Transverse colon (tissue), 4 donors: ENCODE measurements at places on chromosomes 3 and 15. TPM values are rescaled to one million over a fixed set of nuclear protein-coding genes. Genes with fewer than 3 reads are reported as not detected.

GRCh38 chr3:169998668-169999131 is 32.1 kb downstream of the SEC62 start:
- DNase-seq: no peak
- H3K4me1 ChIP-seq: no peaks in the 10 kb centered on the region

DNA sequence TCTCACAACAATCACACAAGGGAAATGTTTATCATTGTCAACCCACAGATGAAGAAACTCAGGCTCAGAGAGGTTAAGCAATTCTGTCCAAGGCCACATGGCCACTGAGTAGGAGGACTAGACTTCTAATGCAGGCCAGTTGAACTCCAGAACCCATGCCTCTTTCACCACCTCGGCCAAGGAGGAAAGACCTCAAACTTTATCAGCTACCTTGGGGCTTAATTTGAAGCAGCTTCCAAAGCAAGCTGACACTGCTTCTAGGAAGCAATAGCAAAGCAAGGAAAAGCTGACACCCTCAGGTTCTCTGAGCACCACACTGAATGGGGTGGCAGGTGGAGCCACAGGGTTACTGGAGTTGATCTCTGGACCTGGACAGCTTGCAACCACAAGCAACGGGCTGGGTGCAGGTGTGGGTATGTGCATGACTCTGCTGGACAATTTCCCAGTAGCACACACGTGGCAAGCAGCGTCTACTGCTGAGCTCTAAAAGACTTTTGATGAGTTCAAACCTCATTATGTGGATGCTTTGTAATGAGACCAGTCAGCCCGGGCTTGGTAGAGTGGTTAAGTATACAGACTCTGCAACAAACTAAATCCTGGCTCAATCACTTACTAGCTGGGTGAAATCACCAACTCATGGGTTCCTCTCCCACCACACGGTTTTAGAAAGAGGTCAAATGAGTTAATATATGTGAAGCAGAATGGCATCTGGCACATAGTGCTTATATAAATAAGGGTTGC is 23.1 kb downstream of the CCNL1 start:
- H3K27ac ChIP-seq: peak overlapping the region; percentile 78
- no peaks in the 10 kb centered on the region for H3K36me3 ChIP-seq
- peaks cover 46% of the 10 kb centered on the region for H3K4me1 ChIP-seq
- peak; percentile 83 for DNase-seq
- H3K4me3 ChIP-seq: no peak overlapping the region

- peaks cover 28% of the 10 kb centered on the region for H3K4me1 ChIP-seq
- peaks cover 14% of the 10 kb centered on the region for H3K36me3 ChIP-seq
- H3K4me3 ChIP-seq: peak overlapping the region; percentile 55
- no peak for DNase-seq
Measured at GRCh38 chr3:101687142-101687931, 819 bp upstream of the RPL24 start.

GRCh38 chr3:147675761-147676160 is 266.6 kb downstream of the ZIC1 start:
- no peaks in the 10 kb centered on the region for H3K4me1 ChIP-seq
- DNase-seq: no peak
- H3K4me3 ChIP-seq: no peak overlapping the region
- H3K27ac ChIP-seq: no peak overlapping the region
- no peaks in the 10 kb centered on the region for H3K27me3 ChIP-seq
- no peaks in the 10 kb centered on the region for H3K36me3 ChIP-seq

GRCh38 chr15:57340682-57341259 is 35.5 kb upstream of the CGNL1 start:
- no peaks in the 10 kb centered on the region for H3K4me1 ChIP-seq
- H3K27me3 ChIP-seq: no peaks in the 10 kb centered on the region
- no peak overlapping the region for H3K4me3 ChIP-seq
- H3K36me3 ChIP-seq: no peaks in the 10 kb centered on the region

DNA sequence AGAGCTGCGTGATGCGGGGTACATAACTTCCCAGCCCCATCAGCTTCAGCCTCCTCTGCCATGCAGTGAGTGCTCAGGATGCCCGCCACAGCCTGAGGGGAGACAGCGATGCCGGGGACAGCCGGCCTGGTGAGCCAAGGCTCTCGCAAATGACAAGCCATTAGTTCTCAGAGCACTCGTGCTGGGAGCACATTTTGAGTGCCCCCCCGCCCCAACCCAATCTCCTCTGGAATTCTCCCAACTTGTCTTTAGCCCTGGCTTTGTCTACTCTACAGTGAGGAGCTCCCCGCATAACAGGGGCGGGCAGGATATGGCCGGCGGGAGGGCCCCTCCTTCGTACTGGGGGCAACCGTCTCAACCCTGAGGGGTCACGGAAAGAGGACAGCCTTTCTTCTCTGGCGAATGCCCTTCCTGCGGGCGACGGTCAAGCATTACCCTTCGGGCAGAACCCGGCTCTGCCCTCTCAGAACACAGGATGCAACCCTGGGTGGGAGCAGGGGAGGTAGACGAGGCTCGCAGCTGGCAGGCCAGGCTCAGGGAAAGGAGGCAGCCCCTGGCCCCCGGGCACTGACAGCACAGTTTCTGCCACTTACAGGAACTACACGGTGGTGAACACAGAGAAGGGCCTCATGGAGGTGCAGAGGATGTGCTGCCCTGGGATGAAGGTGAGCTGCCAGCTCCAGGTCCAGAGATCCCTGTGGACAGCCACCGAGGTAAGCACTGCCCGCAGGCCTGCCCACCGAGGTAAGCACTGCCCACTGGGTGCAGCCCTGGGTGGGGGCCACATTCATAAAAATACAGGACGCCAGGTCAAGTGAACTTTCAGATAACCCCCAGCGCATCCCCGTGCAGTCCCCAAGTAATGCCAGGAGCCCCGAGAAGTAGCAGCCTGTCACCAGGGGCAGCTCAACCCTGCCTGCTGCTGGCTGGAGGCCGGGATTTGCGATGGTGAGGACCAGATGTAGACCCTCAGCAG is 141.7 kb downstream of the LRRK1 start:
- no peak overlapping the region for H3K27ac ChIP-seq
- DNase-seq: peak; percentile 4

DNA sequence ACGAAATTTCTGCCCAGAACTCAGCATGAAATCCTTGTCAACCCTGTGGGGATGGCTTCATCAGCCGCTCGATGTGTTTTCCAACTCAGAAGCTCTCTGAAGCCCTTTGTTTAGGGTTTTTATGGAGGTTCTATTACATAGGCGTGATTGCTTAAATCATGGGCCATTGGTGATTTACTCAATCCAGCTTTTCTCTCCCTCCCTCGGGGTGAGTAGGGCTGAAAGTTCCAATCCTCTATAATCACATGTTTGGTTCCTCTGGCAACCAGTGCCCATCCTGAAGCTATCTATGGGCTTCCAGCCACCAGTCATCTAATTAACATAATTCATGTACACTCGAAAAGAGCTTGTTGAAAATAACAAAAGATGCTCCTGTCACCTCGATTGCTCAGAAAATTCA is 51.6 kb downstream of the GATM start:
- H3K4me1 ChIP-seq: no peaks in the 10 kb centered on the region
- no peak for DNase-seq
- H3K4me3 ChIP-seq: no peak overlapping the region
- H3K36me3 ChIP-seq: no peaks in the 10 kb centered on the region

- H3K27me3 ChIP-seq: no peaks in the 10 kb centered on the region
- no peak overlapping the region for H3K4me3 ChIP-seq
- no peaks in the 10 kb centered on the region for H3K4me1 ChIP-seq
- no peak overlapping the region for H3K27ac ChIP-seq
- H3K36me3 ChIP-seq: no peaks in the 10 kb centered on the region
Measured at GRCh38 chr3:89414270-89414669, 306.8 kb downstream of the EPHA3 start.

GRCh38 chr3:14570864-14571263 is 30.7 kb upstream of the GRIP2 start:
- H3K27ac ChIP-seq: no peak overlapping the region
- H3K4me3 ChIP-seq: no peak overlapping the region
- H3K4me1 ChIP-seq: no peaks in the 10 kb centered on the region

DNA sequence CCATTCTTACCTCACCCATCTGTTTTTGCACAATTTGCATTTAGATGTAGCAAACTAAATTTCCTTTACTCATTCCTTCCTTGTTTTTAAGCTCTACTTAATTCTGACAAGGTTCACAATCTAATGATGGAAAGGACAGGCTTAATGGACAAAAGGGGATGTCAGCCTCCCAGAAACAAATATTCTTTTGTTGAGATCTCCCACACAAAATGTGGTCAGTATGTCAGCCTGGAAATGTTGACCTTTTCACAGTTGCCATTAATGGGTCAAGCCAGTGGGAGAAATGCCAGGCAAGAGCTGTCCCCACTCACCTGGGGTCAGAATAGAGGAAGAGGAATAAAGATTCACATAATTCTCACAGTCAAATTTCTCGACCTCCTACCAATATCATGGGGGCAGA is 27.0 kb downstream of the WWTR1 start:
- no peak overlapping the region for H3K27ac ChIP-seq
- no peaks in the 10 kb centered on the region for H3K36me3 ChIP-seq
- no peak for DNase-seq
- peaks cover 68% of the 10 kb centered on the region for H3K27me3 ChIP-seq

GRCh38 chr3:183500981-183501704 is 54.4 kb downstream of the KLHL6 start:
- DNase-seq: no peak
- no peaks in the 10 kb centered on the region for H3K27me3 ChIP-seq
- no peaks in the 10 kb centered on the region for H3K36me3 ChIP-seq
- H3K4me3 ChIP-seq: no peak overlapping the region

DNA sequence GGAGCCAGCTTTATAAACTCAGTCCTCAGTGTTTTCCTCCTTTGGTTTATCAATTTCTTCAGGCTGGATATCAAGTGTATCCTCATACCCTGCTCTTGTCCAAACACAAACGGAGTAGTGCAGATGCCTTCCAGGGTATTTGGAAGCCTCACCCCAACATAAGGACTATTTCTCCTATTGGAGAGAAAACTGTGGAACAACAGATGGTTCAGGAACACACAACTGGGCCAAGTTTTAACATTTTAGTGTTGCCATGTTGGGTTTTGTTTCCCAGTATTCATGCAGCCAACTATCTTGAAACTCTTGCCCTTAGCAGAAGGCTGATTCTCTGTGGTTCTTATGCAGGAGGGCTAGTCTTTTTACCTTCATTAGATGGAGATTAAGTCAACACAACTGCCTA is 398.1 kb downstream of the GABRB3 start:
- H3K36me3 ChIP-seq: no peaks in the 10 kb centered on the region
- H3K27ac ChIP-seq: no peak overlapping the region
- no peaks in the 10 kb centered on the region for H3K27me3 ChIP-seq
- DNase-seq: no peak
- H3K4me1 ChIP-seq: no peaks in the 10 kb centered on the region

GRCh38 chr3:46673151-46674030 is 20.1 kb downstream of the ALS2CL start:
- no peaks in the 10 kb centered on the region for H3K27me3 ChIP-seq
- H3K4me1 ChIP-seq: no peaks in the 10 kb centered on the region
- H3K4me3 ChIP-seq: no peak overlapping the region
- no peak overlapping the region for H3K27ac ChIP-seq
- no peak for DNase-seq
- no peaks in the 10 kb centered on the region for H3K36me3 ChIP-seq

DNA sequence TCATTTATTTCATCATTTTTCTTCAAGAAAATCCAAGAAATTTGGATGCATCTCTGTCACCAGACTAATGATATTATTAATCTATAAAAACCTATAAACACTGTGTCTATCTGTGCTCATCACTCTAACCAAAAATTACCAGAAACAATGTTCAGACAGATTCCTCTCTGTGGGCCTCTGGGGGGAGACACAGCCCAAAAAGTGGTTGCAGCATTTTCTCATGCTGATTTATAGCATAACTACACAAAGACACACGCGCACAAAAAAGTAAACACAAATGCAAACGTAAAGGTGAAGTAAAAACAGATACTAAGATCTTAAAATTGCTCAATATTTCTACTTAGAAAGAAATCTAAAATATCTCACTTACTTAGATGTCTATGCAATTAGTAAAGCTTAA is 976.0 kb downstream of the GBE1 start:
- DNase-seq: no peak
- no peaks in the 10 kb centered on the region for H3K36me3 ChIP-seq
- no peaks in the 10 kb centered on the region for H3K4me1 ChIP-seq
- H3K27me3 ChIP-seq: no peaks in the 10 kb centered on the region

- no peaks in the 10 kb centered on the region for H3K36me3 ChIP-seq
- H3K4me1 ChIP-seq: peaks cover 14% of the 10 kb centered on the region
- peak overlapping the region; percentile 82 for H3K4me3 ChIP-seq
- H3K27me3 ChIP-seq: peaks cover 28% of the 10 kb centered on the region
Measured at GRCh38 chr3:66997560-66998112, 471 bp upstream of the KBTBD8 start.

DNA sequence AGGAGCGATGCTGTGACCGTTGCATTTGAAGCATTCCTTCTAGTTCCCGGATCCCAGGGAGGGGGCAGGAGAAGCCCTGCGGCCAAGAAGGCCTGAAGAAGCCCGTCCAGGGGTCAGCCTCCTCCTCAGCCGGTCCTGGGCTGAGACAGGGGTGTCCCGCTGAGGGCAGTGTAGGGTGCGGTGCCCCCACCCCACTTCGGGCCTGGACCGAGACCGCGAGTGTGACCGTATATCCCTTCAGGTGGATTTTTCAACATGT is 2.8 kb downstream of the OCA2 start:
- no peaks in the 10 kb centered on the region for H3K36me3 ChIP-seq
- DNase-seq: no peak
- peaks cover 90% of the 10 kb centered on the region for H3K27me3 ChIP-seq
- H3K27ac ChIP-seq: no peak overlapping the region
- H3K4me1 ChIP-seq: peaks cover 43% of the 10 kb centered on the region

GRCh38 chr3:112958811-112959560 is 15.9 kb downstream of the CD200R1 start:
- DNase-seq: no peak
- H3K27me3 ChIP-seq: no peaks in the 10 kb centered on the region
- H3K4me1 ChIP-seq: no peaks in the 10 kb centered on the region
- H3K36me3 ChIP-seq: no peaks in the 10 kb centered on the region

DNA sequence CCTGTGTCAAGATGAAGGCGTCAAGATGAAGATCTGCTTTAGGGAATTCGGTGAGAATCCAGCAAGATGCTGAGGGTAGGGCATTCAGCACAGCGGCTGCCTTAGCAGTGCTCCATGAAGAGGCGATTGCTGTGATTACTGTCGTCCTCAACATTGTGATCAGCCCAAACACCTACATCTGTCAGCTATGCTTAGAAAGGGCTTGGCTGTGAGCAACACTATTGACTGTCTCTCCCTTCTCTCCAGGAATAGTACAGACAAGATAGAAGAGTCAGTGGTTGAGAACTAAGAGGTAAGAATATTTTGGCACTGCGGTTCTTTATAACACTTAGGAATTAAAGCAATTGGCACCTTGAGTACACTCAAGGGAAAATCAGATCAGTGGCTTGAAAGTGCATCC is 91.3 kb downstream of the THBS1 start:
- DNase-seq: no peak
- H3K27me3 ChIP-seq: no peaks in the 10 kb centered on the region
- H3K4me3 ChIP-seq: no peak overlapping the region
- H3K36me3 ChIP-seq: no peaks in the 10 kb centered on the region
- no peak overlapping the region for H3K27ac ChIP-seq

SKOR1 gene
- total RNA-seq: not detected

COL6A5 gene
- total RNA-seq: not detected

LMAN1L gene
- total RNA-seq: 20.2 TPM

ANKDD1A gene
- 2.8 TPM for total RNA-seq

OR5K2 gene
- not detected for total RNA-seq
